ENCODE measurements at places on chromosomes 6 and 20.

GRCh38 chr6:150271172-150271500 is 97.7 kb upstream of the IYD start:
- DNase-seq: no peak

DNA sequence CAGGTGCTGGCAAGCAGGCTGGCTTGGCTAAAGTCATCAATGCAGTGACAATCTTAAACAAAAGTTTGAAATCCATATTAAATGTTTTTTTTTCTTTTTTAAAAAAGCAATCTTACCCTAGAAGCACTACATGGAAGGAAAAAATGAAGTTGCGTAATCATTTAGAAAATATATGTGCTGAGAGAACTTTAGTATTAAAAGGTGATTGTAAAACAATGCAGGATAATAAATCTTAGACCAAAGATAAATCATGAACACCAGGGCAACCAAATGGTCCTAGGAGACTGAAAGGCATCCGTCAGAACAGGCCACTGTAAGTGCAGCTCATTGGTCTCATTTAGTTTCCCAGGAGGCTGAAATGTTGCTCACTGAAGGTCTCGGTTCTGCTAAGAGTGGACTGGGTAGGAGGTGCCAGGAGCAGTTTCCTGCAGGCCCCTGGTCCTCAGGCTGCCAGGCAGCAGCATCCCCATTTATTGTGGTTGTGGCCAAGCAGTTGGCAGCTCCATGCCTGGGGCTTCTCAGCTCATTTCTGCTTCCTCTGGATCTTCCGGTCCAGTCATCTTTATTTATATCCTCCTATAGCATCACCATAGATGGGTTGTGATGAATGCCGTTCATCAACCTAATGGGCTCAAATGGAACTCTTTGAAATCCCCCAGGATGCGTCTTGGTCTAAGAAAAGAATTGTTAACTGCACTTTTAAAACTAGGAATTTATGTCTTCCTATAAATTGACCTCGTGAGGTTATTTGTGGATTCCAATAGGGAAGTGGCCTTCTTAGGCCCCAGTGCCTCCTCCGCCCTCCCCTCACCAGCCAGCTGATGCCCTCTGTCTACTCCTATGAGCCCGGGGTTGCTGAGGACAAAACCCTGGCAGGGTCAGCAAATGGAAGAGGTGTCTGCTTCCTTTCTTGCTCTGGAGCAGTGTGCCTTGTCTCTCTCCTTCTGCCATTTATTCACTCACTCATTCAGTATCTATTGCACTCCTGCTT is 269.0 kb downstream of the UST start:
- no peak for DNase-seq

GRCh38 chr6:117264692-117265409 is 507 bp upstream of the VGLL2 start:
- DNase-seq: no peak

GRCh38 chr6:139149383-139149782 is 14.5 kb downstream of the HECA start:
- DNase-seq: no peak

DNA sequence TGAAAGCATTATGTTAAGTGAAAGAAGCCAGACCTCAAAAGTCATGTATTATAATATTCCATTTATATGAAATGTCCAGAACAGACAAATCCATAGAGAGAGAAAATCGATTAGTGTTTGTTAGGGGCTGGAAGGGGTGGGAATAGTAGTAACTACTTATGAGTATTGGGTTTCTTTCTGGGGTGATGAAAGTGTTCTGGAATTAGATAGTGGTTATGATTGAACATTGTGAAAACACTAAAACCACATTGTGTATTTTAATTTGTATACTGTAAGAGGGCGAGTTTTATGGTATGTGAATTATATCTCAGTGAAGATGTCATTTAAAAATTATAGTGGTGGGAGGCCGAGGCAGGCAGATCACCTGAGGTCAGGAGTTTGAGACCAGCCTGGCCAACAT is 52.0 kb upstream of the KIF13A start:
- DNase-seq: no peak

DNA sequence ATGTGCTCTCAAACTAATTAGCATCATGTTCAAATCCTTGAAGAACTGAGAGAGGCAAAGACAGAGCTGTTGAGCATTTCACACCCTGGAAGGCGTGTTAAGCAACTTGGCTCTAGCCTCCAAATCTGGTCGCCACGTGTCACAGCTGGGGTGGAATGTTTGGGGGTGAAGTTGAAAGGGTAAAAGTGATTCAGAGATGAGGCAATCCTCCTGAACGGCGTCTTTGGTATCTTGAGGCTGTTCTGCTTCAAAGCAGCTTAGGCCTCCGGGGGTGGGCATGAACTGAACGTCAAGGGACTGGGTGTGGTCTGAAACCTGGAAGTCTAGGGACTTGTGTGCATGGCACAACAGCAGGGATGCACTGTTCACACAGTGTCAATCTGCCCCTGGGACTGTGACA is 62.3 kb downstream of the TRAM2 start:
- no peak for DNase-seq

DNA sequence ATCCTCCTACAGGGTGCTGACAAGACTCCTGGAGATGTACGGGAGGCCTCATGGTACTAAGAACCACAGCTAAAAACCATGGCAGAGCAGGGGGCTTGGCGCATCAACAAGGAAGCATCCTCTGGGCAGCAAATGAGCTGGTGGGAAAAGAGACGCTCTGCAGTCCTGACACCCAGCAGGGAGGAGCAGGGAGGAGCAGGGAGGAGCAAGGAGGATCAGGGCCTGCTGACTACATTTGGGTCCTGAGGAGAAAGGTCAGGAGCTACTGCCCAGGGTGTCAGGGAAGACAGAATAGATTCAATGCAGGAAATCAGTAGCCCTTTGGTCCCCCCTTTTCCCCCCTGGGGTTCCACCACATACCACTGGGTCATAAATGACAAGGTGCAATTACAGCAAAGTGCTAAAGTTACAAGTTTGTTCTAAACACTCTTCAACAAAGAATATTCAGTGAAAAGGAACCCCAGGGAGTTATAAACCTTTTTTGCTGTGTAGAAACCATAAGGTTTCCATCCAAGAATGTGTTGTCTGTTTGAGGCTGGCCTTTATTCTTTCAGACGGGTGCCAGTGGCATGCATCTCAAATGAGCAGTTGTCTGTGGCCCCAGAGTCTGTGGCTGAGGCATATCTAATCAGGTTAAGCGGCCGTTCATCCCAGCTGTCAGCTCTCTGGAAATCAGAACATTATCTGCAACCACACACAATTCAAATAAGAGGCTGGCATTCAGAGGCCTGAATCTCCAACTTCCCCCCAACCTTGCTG is 325.0 kb downstream of the CDC5L start:
- DNase-seq: no peak

- DNase-seq: no peak
These were observed 327.6 kb upstream of the ARID1B start for GRCh38 chr6:156449569-156449968.

GRCh38 chr6:27977387-27977786 is 20.3 kb downstream of the OR2B6 start:
- no peak for DNase-seq

DNA sequence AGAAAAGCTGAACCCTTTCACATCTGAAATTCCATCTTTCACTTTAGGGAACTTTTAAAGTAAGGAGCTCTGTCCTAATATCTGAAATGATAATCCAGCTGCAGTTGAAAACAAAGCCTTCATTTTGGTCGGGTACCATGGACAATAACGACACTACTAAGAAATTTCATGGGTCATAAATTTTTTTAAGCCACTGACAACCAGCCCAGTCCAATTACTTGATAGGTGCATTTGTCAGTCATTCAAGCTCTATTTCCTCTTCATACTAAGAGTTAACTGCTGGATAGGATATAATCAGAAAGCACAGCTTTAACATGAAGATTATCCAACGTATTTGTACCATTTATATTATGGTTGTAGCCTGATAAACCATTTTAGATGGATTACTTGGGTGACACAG is 52.5 kb downstream of the MMUT start:
- no peak for DNase-seq

- DNase-seq: no peak
These were observed 110.0 kb upstream of the KCNK16 start for GRCh38 chr6:39432330-39433025.

- DNase-seq: no peak
These were observed 15.7 kb downstream of the RNASET2 start for GRCh38 chr6:166940643-166941068.

- no peak for DNase-seq
These were observed 100.0 kb downstream of the CRYBG1 start for GRCh38 chr6:106460481-106460880.

GRCh38 chr6:122432816-122433215 is 33.4 kb downstream of the HSF2 start:
- no peak for DNase-seq

DNA sequence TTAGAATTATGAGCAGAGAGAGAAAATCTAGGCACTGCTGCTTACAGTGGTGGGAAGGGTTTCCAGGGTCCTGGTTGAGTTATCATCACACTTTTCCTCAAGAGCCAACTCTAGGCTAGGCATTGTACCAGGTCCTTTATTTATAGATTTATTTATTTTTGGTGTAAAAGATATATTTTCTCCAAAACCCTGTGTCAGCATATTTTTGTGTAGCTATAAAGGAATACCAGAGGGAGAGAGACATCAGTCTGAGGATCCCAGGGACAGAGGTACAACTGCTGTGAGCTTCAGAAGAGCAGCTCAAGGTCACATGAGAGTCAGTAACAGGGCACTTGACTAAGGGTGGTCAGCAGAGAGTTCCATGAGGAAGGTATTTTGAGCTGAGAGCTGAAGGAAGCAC is 159.7 kb downstream of the SLC35B3 start:
- no peak for DNase-seq
